Left colon (tissue), 2 donors: ENCODE measurements at places on chromosomes 1 and 21. TPM values are rescaled to one million over a fixed set of nuclear protein-coding genes. Genes with fewer than 3 reads are reported as not detected.

The FAM229A gene
- 7.9 TPM for total RNA-seq

The LDLRAD1 gene
- not detected for total RNA-seq

The FRRS1 gene
- total RNA-seq = 12.3 TPM

- DNase-seq = peak; percentile 33
Observed at GRCh38 chr1:212700223-212700891, 717 bp upstream of the BATF3 start.

DNA sequence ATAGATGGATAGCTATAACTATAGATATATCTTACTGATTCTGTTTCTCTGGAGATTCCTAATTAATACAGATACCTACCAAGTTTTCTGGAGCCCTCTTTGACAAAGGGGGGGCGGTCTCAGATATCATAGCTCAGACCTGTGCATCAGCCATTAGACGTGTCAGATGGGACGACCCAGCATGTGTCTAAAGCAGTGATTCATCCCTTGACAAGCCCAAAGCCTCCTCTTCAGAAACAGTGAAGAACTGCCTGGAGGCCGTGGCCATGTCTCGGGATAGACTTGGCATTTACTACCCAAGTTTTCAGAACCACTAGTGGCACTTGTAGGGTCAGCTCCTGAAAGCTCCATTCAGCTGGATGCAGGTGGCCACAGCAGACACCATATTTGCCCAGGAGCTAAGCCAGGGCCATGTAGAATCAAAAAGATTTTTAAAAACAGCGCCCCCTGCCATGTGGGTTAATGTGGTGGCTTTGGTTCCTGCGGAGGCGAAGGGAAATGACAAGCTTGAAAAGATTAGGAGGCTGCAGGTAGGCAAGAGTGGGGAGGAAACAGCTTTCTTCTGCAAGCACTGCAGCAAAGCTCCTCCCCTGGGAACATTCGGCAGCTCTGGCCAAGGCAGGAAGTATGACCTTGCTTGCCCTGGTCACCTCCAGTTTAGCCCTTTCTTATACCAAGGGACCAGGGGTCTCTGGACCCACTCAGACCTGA, 82.2 kb downstream of the FBXO2 start:
- no peak for DNase-seq

DNA sequence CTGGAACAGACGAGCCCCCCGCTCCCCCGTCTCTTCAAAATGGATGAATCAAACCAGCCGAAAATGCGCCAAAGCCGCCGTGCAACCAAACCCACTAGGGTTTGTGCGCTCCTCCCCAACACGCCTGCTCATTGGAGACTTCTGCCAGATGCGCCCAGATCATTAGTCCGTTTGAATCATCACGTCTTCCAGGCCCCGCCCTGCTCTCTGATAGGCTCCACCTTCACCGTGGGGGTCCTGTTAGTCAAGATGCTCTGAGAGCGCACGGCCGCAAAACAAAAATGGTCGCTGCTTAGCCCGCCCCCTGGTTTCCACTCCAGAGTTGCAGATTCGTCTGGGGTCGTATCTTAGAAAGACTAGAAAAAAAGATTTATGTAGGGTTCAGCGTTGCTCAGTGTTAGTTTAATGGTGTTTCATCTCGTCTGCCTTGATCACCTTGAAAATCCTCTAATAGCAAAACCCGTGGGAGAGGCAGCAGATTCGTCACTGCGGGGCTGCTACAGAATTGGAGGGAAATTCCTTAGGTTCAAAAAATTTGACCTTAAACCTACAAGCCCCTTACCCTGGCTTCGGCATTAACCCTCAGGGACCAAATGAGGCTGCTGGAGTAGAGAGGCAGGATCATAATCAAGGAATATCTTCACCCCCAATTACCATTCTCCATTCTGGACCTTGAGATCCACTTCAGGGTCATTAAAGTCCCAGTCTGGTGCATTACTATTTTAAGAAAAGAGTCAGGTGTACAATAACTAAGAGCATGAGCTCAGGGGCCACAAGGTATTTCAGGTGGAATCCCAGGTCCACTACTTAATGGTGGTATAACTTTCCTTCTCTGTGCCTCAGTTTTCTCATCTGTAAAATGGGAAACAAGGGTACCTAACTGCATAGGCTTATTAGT, at the start of gene NUCKS1:
TSS of gene NUCKS1 (minus strand) at position 45 of the 898 bp plus-strand sequence. CDS start 209 bp downstream, outside the sequence.
- DNase-seq = peak; percentile 98
